Activated T-helper 9 cell treated with anti-CD3 and anti-CD28 coated beads, Interleukin-2, amount 50 U/mL, for 16 hours (primary cell): ENCODE measurements at places on chromosomes 2 and 18.

- DNase-seq, result no peak
Observed at GRCh38 chr2:201580486-201580885, 62.8 kb downstream of the TMEM237 start.

DNA sequence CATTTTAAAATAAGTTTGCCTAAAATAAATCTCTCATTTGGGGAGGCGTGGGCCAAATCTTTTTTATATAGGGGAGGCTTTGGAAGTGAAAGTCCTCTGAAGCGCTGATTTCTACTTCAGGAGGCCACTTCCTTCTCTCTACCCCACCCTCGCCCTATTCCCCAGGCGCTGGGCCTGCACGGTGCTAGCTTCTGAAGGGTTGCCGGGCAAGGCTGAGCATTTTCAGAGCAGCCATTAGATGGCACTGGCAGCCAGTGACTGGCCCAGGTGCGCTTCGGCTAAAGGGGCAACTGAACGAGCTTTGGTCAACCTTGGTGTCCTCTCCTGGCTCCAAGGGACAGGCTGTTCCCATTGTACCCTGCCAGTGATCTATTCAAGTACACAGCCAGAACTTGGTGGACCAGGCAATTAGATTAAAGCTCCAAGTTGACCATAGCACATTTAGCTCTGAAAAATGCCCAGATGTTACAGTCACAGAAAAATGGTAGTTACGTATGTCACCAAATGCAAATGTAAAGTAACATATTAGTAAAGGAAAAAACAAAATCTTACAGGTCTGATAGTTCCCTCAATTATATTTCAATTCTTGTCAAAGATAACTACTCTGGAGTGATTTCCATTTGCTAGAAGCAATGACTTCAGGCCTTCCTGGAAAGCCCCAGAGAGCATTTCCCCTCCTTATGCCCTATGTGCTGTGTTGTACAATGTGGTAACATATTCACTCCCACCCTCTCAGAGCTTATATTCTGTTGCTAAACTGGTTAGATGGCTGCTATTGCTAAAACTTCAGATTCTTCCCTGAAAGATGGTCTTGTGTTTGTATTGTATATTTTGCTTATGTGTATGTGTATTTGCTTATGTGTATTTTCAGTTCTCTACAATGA is 2.1 kb downstream of the POMC start:
- DNase-seq, result no peak

GRCh38 chr2:241038374-241039180 is 40.2 kb downstream of the SNED1 start:
- no peak for DNase-seq

DNA sequence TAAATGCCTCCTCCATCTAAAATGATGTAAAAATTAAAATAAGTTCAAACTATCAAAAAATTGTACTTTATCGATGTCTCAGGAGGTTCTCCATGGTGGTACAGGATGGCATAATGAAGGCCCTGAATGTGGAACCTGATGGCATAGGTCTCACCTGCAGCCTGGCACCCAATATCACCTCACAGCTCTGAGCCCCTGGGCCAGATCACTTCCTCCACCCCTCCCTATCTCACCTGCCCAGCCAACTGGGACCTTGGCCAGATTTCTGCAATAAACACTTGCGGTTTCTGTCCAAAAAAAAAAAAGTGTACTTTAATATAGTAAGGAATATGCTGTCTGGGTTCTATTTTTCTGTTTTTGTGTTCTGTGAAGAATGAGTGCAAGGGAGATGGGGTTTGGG is 6.7 kb upstream of the RBM45 start:
- no peak for DNase-seq

DNA sequence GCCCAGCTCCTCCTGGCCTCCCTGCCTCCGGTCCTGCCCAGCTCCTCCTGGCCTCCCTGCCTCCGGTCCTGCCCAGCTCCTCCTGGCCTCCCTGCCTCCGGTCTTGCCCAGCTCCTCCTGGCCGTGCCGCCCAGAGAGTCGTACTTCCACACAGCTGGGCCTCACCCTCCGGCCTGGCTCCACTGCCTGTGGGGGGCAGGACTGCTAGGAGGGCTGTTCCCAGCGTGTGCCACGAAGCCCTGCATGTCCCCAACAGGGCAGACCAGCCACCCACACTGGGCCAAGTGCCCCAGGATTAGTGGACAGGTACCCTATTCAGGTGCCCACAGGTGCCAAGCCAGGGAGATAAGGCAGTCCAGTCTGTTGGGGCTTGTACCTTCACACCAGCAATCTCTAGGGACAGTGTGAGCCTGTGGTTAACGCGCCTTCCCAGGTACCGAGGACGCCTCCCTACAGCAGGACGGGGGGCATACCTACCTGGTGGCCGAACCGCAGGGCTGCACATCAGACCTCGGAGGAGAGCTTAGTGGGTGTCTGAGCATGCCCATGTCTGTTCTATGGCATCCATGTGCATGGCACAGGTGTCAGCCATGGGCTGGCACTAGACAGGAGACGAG is 5.3 kb downstream of the GPC1 start:
- no peak for DNase-seq

DNA sequence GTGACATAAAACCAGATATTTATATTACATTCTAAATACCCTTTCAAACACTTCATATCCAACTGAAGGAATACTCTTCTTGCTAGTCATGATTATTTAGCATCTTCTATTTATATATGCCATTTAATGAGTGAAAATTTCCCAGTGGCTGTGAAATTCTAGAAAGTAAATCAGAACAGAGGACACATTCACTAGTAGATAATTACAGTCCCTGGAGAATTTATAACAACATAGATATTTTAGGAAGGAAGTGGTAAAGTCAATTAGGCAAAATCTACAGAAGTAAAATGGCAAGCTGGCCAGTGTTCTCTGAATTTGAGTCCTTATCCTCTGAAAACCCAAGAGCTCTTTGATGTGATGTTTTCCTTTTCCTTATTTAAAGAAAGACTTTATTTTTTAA is 121.8 kb downstream of the PMAIP1 start:
- DNase-seq, result no peak

GRCh38 chr18:78992041-78993011 is 12.7 kb downstream of the SALL3 start:
- no peak for DNase-seq

DNA sequence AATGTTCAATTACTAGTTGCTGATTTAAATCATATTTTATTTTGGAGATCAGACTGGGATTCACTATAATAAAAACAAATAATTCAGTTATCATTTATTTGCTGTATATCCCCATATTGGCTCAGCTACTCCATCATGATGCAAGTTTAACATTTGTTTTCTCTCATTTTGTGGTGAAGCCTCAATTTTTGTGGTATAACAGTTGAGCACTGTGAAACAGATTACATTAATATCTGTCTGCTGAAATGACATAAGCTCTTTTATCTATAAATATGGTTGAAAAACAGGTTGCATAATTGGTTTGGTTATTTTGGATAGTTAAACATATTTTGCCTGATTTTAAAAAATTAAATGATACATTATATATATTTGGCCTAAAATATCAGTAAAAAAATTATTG is 67.7 kb downstream of the DPP4 start:
- no peak for DNase-seq

GRCh38 chr2:119519057-119519408 is 5.2 kb downstream of the SCTR start:
- no peak for DNase-seq

GRCh38 chr2:170816504-170817092 is at the start of gene GAD1:
GAD1 (plus strand) TSS chr2:170816887; CDS start chr2:170818592, 1,705 bp downstream.
- peak; percentile 44 for DNase-seq

DNA sequence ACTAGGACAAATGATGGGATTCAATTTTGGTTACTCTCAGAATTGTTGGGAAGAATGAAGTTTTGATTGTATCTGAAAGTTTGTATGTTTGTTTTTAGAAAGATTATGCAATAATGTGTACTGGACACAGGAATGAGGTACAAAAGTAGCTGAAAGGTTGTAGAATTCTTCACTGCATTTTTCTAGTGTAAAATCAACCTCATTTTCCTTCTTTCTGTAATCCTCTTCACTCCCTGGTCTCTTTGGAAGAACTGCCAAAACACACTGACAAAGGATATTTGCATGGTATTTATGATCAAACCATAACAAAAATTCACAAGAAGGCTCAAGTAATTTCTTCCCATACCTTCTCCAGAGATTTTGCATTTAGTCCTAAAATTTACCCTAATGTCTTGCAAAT is 110.7 kb downstream of the ZEB2 start:
- DNase-seq, result no peak

DNA sequence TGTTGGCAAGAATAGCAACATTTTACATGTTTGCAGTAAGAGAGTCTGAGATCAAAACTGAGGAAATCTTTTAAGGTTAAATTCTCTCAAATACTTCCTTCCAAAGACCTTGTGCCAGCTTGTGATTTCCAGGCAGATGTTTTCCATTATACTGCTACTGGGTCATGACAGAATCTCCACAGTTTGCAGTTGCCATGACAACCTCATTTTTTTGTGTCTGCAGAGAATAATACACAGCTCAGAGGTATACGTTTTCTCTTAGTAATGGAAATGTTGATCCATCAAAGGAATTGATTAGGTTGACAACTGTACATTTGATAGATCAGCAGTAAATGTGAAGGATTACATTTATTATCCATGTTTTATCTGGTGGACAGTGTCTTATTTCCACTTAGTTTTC is 29.1 kb upstream of the CSRNP3 start:
- DNase-seq, result no peak

- no peak for DNase-seq
Observed at GRCh38 chr2:57160976-57161375, 885.6 kb upstream of the VRK2 start.

GRCh38 chr18:8299054-8299980 is 309.9 kb upstream of the RAB12 start:
- DNase-seq, result no peak

GRCh38 chr2:9060819-9061218 is 57.3 kb upstream of the MBOAT2 start:
- DNase-seq, result no peak

GRCh38 chr2:26509141-26509540 is 31.2 kb upstream of the OTOF start:
- DNase-seq, result no peak

- no peak for DNase-seq
Observed at GRCh38 chr2:207633686-207634085, 8.5 kb upstream of the METTL21A start.

DNA sequence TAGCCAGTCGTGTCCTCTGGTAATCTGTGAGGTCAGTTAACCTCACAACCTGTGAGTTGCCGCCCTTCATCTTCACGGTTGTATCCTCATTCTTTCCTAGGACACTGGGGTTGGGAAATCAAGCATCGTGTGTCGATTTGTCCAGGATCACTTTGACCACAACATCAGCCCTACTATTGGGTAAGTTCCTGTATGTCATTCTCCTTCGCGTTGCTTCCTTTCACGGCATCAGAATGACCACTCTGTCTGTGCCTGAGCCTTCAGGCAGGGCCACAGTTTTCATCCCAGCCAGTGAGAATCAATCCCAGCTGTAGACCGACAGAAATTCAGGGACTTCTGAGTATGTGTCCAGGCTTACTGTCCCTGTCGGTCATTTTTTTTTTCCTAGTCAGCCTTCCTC is 67.1 kb downstream of the RAB31 start:
- DNase-seq, result no peak

- DNase-seq, result no peak
Observed at GRCh38 chr2:118056165-118056534, 32.1 kb upstream of the INSIG2 start.

DNA sequence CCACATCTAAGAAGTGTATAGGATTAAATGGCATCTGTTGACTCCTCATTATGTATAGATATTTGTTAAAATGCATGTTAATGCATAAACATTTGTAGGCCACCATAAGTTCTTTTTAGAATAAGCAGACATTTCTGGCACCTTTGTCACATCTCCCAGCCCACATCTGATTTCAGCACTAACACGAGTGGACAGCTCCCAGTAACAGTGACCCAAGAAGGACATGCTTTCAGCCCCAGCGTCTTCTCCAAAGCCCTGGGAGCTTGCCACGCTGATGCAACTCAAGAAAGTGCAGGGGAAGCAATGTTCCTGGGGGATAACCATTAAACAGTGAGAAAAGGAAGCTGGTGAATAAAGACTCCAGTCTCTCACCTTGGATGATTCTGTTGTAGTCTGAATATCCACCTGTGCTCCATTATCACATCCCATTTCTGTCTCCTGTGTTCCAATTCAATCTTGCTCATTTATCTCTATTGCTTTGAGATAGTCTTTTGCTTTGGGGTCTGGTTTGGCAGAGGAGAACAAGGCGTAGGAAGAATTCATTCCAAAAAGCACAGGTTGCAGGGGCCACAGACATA is 182.6 kb upstream of the THSD7B start:
- no peak for DNase-seq

DNA sequence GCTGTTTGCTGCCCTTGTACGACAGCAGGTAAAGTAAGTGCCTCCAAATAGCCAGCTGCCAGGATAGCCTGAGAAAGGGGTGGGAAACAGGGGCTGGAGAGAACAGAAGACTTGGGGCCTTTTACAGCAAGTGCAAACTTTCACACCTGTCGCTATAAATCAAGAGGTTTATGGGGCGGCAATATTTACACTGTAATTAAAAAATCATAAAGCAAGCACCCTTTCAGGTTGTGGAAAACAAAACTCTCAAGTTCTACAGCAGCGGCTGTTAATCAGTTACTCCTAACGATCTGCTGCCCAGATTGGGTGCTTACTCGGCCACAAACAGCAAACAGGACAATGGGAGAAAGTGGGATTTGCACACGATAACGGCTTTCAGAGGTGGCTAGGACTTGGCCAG is 359.5 kb upstream of the ETAA1 start:
- no peak for DNase-seq

DNA sequence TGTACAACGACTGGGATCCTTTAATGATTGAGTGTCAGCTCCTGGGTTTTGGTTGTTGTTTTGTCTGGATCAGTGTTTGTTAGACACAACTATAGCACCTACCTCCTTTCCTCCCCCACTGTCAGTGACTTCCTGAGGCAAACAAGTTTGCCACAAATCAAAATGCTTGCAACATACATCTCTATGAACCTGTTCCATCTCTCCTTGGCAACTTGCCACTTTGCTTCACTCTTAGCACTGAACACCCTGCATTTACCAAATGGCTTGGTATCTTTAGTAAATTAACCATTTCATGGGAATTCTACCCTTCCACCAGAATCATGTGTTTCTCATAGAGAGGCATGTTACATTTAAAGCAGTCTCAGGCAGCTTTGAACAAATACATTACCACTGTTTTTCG is 301.1 kb upstream of the TANK start:
- DNase-seq, result no peak

DNA sequence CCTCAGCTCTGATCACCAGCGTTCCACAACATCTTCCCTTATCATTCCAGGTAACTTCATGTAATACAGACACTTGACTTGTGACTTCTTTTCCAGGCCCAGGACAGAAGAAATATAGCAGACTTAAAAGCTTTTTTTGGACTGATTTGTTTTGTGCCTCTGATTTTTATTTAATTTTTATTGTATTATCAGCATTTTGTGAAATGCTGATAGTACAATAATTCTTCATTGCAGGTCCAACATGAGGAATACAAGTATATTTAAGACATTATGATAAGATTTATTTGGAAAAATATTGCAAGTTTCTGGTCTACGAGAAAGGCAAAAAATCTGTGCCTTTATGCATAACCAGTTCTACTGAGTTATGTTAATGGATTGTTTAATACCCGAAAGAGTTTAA is 94.5 kb upstream of the THUMPD2 start:
- no peak for DNase-seq
